ENCODE measurements at places on chromosomes 16 and 17.

GRCh38 chr16:9340526-9341256 lies 249.2 kb downstream of the HAPSTR1 start:
- DNase-seq, result no peak

- DNase-seq, result no peak
Observed at GRCh38 chr17:34443619-34444469, 80.8 kb upstream of the CCL1 start.

DNA sequence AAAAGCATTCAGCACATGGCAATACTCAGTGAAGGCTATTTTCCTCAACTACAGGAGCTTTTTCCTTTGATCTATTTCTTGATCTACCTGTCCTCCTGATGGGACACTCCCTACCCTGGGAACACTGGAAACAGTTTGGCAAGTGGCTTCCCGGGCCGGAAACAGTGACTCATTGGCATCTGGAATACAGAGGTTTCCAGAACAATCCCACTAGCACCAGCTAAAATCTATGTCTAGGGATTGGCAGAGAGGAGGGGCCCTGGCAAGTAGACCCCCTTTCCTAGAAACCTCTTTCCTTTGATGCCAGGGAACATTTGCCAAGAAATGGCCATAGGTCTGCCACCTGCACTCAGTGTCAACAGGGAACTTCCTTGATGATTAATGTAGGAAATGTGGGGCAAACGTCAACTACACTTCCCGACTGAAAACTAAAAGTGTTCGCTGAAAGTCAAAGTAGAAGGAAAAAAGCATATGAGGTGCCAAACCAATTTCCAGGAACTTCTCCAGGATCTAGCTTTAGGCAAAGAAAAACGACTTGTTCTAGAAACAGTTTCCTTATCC lies 30.4 kb upstream of the FBXW10B start:
- no peak for DNase-seq

GRCh38 chr16:84932681-84933080 lies 78.7 kb downstream of the ZDHHC7 start:
- DNase-seq, result no peak

- DNase-seq, result no peak
Observed at GRCh38 chr17:352421-353212, at the start of gene RPH3AL. Gene RPH3AL, minus strand, starts transcription at chr17:352807. Its CDS starts 25,264 bp downstream, at chr17:327543.

DNA sequence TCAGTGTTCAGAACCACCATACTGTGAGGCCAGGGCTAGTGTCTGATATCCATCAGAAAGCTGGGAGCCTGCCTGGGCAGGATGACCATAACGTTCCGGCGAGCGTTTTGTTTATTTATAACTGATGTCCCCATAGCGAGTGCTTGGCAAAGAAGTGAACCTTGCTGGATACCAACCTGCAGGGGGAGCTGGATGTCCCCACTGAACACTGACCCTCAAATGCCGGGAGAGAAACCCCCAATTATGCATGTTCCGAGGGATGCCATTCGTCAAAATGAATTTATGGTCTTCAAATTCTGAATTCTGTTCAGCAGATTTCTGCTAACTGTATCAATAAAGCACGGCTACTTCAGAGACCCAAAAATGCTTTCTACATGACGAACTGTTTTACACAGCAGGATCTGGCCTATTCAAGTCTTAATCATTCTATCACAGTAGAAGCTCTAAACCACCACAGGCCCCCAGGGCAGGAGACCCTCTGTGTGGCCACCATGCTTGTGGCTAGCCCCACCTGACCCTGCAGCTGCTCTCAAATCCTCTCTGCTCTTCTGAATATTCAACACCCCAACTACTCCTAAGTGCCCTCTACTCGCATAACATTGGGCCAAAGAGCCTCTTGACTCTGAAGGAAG lies 15.2 kb downstream of the MED24 start:
- no peak for DNase-seq

GRCh38 chr17:17826342-17826713 lies 10.5 kb downstream of the SREBF1 start:
- no peak for DNase-seq

- peak; percentile 65 for DNase-seq
Observed at GRCh38 chr17:47323382-47324223, at the start of gene EFCAB13. Gene EFCAB13, plus strand, starts transcription at chr17:47323955. Its CDS starts 4,399 bp downstream, at chr17:47328354.

- DNase-seq, result no peak
Observed at GRCh38 chr17:17740615-17741348, 59.5 kb downstream of the RAI1 start.

DNA sequence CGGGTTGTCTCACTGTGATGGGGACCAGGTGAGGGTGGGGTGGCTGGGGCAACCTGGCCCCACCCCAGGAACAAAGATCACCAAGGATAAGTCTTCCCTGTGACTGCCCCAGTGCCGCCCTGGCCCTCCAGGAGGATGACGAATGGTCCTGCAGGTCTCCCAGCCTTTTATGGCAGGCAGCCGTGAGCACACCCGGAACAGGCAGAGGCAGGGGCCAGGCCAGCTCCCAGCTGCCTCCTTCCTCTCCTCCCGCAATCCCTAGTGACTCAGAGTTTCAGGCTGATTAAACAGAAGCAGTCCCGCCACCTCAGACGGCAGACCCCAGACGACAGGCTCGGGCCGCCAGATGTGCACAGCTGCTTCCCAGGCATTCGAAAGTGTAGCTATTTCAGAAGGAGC lies 13.3 kb downstream of the JUP start:
- DNase-seq, result no peak

DNA sequence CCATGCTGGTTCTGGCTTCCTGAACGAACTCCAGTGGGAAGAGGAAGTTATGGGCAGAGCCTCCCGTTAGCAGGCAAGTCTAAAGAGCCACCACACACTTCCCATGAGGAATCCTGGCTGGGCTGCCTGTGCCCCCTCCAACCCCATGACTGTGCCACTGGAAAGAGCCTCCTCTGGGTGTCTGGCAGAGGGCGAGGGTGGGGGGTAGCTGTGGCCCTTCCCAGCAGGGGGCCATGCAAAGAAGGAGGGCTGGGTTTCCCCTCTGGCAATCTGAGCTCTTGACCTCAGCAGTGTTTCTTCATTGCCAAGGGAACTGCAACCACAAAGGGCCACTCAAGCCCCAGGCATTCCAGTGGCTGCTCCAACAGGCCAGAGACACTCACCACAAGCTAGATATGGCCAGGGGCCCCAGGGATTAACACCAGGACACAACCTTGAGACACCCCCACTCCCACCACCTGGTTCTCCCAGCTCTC lies 1.7 kb upstream of the RRAD start:
- no peak for DNase-seq

- DNase-seq, result no peak
Observed at GRCh38 chr17:45101546-45101882, 30.8 kb downstream of the PLCD3 start.

DNA sequence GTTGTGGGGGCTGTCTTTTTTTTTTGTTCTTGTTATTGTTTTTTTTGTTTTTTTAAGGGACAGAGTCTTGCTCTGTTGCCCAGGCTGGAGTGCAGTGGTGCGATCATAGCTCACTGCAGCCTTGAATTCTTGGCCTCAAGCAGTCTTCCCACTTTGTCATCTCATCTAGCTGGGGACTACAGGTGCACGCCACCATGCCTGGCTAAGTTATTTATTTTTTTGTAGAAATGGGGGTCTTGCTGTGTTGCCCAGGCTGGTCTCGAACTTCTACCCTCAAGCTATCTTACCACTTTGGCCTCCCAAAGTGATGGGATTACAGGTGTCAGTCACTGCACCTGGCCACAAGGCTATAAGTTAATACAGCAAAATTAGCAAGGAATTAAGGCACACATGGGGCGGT lies 101.7 kb downstream of the ABCC1 start:
- DNase-seq, result no peak

DNA sequence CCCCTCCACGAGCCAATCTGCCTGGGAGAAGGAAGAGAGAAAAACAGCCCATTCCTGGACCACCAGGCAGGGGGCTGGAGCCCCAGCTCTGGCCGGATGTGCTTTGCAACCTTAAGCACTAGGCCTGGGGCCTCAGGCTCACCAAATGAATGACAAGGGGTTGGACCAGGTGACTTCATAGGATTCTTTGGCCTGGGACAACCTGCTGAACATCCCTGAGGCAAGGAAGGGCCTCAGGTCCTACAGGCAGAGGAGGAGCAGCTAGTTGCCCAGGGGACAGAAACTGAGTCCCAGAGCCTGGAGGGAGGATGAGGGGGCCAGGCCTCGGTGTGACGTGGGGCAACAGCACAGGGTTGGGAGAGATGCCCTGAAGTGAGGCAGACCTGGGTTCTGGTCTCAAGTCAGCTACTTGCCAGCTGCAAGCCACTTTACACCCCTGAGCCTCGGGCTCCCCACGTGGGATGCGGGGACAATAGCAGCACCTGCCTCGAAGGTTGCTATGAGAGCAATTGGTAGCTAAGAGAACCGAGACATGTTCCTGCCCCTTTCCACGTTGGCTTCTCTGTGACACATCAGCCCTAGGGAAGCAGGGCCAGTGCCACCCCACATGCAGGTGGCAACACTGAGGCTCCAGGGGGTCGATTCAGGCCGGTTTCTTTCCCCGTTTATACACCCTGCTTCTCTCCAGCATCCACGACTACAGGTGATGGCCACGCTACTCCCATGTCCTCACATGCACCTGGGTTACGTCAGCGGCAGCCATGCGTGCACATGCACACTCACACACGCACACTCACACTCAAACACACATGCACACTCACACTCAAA lies 42.6 kb downstream of the CFAP20 start:
- DNase-seq, result no peak

- DNase-seq, result no peak
Observed at GRCh38 chr17:72672729-72673128, 419.8 kb downstream of the SLC39A11 start.

DNA sequence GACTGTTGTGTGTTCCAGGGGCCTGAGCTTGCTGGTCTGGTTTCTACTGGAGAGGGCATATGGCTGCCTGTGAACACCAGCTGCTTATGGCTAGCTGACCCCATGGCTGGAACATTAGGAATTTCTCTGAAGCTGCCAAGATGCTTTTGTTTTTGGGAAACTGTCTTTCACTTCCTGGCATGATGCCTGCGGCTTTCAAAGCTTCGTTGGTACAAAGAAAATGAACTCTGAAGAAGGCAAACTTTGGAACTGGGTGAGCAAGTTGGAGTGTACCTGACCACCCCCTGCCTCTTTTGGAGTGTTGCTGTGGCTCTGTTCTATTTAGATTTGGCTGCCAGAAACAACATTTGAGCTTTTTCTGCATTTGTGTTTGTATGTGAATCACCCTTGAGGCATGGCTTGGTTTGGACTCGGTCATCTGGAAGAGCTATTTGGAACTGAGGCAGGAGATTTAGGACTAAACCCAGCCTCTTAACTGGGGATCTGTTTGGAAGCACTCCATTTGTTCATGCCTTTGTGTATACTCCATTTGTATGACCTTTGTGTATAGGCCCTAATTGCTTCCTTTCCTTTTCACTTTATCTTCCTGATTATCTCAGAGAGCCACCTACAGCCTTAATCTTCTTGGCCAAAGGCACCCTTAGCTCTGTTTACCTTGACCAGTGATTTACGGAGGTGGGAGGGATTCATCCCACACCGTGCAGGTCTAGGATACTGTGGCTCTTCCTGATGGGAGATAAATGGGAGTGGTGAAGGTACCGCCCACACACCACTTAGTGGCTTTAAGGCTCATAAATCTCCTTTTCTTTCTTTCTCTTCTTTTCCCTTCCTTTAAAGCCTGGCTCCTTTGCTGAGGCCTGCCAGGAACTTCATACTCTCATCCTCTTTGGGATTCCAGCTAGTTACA lies 7.3 kb upstream of the CPHXL start:
- no peak for DNase-seq

DNA sequence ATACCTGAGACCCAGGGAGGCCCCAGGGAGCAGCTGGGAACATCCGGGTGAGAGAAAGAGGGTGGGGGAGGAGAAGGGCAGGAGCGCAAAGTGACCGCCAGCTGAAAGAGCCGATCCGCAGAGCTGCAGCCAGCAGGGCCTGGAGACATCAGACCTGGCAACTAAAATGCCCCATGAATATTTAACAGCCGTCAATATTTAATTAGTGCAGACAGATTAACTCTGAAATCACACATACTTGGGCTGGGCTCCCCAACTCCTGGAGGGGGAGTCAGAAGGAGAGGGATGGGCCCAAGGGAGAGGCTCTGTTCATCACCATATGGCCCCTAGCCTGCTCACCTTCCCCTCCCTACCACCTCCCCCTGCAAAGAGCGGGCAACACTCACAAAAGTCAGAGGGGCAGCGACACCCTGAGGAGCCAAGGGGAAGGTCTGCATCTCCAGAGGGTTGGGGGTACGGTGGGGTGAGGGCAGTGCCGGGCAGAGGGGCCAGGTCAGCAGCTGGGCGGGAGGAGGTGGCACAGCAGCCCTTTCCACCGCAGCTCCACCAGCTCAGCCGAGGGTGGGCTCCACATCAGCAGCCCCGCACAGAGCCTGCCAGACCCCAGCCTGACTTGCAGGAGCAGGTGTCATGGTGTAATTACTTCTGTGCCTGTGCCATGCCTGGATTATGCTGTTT lies 61.9 kb upstream of the CCL1 start:
- DNase-seq, result no peak

GRCh38 chr17:68621065-68621464 lies 19.9 kb upstream of the FAM20A start:
- DNase-seq, result no peak

DNA sequence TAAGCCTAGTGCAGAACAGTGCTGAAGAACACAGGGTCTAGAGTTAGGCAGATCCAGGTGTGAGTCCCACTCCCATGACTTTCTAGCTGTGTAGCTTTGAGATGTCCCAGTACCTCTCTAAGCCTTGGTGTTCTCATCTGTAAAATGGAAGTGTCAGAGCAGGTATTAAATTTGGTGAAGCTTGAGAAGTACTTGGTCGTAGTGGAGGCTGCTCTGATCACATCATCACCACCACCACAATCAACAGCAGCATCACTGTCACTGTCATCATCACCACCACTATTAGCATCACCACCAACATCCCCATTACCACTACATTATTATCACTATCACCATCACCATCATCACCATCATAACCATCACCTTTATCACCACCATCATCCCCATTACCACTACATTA lies 132.1 kb downstream of the CMIP start:
- DNase-seq, result no peak

DNA sequence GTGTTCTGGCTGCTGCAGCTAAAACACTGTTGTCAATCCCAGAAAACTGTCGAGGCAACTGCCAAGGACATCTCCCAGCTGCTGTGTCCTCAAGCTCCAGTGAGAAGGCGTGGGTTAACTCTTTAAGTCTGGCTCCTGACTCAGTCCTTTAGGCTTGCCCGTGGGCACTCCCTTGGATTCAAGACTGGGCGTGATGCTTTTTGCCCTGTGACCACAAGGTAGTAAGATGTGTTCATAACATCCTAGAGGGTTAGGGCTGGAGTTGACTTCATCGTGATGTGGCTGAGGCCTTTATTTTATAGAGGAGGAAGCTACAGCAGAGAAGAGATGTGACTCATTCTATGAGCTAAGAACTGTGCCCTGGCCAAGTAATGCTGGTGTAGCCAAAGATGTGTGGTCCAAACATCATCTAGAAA lies 50.9 kb upstream of the TEKT3 start:
- no peak for DNase-seq

DNA sequence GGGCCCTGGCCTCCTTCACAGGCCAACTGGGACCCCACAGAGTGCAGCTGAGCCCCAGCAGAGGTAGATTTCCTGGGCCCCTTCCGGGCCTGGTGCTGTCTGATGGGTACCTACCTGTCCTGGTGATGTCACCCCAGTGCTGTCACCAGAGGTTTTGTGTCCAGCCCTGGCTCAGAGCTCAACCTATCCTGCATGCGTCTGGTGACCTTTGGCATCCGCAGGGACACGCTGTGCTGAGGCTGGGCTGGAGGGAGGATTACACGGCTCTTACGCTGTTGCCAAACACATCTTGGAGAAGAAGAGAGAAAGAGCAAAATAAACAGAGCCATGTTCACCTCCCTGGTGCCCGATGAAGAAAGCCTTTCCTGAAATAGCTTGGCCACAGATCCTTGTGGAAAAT lies 70.6 kb upstream of the MED9 start:
- DNase-seq, result no peak

GRCh38 chr17:64063766-64064224 lies 43.4 kb upstream of the ICAM2 start:
- DNase-seq, result no peak

GRCh38 chr16:53501216-53501859 lies 1.7 kb downstream of the AKTIP start:
- DNase-seq, result no peak
